ENCODE measurements at places on chromosomes 13 and 19. TPM values are rescaled to one million over a fixed set of nuclear protein-coding genes. Genes with fewer than 3 reads are reported as not detected.

DNA sequence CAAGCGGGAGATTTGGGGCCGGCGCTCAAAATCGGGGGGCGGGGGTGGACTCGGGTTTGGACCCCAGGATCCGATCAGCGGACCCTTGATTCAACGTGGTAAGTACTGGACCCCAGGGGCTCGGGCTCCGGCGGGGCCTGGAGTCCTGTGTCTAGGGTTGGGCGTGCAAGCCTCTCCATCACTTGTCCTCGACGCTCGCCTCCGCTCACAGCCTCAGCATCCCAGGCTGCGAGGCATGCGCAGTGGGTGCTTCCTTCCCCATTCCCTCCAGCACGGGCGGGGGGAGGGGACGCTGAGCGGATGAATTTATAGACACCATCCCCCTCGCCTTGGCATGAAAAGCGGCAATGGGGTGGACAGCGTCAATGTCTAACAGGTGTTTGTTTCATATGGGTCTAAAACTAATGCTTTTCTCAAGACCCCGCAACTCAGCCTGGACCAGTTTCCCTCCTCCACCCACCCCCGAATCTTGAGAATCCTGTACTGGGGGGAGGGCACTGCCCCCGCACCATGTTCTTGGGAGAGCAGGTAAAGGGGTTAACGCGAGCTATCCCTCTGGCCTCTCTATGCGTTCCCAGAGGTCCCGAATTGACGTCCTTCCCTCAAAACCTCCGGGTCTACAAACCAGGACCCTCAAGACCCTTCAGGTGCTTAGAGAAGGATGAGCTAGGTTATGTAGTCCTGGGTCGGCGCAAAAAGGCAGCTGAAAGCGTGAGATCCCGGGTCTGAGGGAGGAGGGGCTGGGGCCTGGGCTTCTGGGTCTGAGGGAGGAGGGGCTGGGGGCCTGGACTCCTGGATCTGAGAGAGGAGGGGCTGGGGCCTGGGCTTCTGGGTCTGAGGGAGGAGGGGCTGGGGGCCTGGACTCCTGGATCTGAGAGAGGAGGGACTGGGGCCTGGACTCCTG, 579 bp downstream of the CPT1C start:
- no peak for DNase-seq

GRCh38 chr19:12465211-12465610, 19.4 kb downstream of the ZNF709 start:
- no peak for DNase-seq

DNA sequence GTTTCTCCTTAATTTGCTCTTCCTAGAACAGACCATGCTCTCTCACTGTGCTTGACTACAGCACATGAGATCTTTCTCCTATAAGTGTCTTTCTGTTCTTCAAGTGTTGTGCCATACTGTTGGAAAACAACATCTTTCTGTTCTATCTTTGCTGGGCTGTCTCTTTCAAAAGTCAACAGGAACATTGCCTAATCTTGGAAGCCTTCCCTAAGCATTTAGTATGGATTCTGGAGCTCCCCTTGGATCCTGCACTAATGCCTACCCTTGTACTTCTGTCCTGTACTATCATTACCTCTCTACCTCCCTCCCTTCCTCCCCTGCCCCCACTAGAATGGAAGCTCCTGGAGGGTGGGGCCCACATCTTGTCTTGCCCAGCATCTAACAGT, 26.8 kb downstream of the STARD13 start:
- no peak for DNase-seq

GRCh38 chr19:45592366-45592765, 7.8 kb upstream of the OPA3 start:
- no peak for DNase-seq

GSX1 gene
- total RNA-seq: not detected

DNA sequence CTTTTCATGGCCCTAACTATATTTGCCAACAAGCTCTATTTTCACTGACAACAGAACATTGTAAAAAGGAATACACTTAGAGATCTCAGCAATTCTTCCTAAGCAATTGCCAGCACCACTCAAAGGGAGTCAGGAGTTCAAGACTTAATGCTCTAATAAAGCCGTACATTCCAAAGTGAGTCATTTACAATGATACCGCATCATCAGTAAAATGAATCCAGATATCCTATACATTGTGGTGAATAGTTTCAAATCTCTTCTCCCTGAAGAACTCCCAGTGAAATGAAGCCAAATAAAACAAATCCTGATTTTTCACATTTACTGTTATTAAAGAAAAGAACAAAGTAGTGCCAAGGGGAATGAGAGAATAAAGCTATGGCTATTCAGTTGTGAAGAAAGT, 2898.7 kb upstream of the PCDH20 start:
- DNase-seq: no peak

DNA sequence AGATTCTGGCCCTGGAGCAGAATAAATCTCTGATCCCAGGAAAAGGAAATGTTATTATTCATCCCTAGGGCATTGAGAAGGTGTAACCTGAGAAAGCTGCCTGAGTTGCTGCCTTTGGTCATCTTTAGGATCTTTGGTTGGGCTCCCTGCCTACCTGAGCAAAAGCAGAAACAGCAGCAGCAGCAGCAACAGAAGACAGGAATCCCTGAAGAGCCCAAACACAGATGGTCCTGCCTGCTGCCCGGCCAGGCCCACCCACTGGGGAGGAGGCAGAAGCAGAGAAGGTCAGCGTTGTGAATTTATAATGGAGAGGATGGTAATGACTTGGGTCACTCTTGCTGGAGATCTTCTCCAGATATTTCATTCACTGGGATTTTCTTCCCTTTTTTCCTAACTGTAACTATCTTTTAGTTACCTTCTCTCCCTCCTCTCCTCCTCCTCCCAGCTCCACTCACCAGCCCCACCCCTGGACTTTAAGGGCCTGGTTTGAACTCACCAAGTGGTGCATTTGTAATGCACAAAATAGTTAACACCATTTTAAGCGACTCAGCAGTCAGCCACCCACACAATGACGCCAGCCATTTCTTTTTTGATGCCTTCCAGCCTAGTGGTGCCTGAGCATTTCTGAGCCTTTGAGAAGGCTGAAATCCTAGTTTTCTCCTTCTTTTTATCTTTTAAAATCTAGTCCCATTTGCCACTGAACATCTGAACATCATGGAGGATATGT, 91.7 kb downstream of the HSPH1 start:
- no peak for DNase-seq

- no peak for DNase-seq
Measured at GRCh38 chr13:38417727-38418126, 68.1 kb downstream of the UFM1 start.

GRCh38 chr13:53907891-53908290, 879.3 kb downstream of the OLFM4 start:
- no peak for DNase-seq

DNA sequence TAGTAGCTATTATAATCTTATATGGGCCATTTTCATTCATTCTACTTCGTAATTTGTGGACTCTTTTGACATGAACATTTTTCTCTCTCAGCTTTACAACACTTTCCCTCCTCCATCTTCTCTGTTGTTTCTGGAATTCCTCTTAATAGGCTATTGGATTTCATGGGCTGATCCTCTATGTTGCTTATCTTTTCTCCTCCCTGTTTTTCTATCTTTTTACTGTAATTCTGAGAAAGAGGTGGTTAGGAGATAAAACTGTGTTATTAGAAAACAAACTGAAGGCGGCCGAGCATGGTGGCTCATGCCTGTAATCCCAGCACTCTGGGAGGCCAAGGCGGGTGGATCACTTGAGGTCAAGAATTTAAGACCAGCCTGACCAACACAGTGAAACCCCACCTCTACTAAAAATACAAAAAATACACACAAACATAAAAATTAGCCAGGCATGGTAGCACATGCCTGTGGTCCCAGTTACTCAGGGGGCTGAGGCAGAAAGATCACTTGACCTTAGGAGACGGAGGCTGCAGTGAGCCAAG, 188.1 kb downstream of the UGGT2 start:
- no peak for DNase-seq

DNA sequence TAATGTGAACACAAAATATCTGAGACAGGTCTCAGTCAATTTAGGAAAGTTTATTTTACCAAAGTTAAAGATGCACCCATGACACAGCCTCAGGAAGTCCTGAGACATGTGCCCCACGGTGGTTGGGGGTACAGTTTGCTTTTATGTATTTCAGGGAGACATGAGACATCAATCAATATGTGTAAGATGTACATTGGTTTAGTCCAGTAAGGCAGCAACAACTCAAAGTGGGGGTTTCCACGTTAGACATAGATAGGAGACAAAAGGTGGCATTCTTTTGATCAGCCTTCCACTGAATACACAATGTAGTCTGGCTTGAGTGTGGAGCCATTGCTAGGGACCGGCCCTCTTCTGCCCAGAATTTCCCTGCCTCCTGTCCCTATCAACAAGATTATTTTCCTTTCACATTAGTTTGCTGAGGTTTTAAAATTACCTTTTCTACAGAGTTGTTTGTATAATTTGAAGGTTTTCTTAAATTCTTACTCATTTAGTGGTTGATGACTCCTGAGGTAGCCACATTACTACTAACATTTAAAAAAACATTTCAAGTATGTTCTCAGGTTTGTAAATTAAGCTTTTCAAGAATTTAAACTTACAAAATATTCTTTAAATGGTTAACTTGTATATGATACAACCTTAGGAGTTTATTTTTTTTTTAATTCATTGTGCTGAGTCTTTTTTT, 33.2 kb downstream of the RNASEH2B start:
- DNase-seq: no peak

- DNase-seq: peak; percentile 98
Measured at GRCh38 chr13:52011632-52012511, at the start of gene ALG11. Gene ALG11 (plus strand): TSS chr13:52012398. CDS start chr13:52012419, 21 bp downstream.

NLRP9 gene
- total RNA-seq: not detected

GRIN2D gene
- 1.2 TPM for total RNA-seq

- DNase-seq: no peak
Measured at GRCh38 chr19:28148554-28148953, 1064.4 kb downstream of the UQCRFS1 start.

DNAAF3 gene
- total RNA-seq: not detected

SLAIN1 gene
- 16.2 TPM for total RNA-seq

DNA sequence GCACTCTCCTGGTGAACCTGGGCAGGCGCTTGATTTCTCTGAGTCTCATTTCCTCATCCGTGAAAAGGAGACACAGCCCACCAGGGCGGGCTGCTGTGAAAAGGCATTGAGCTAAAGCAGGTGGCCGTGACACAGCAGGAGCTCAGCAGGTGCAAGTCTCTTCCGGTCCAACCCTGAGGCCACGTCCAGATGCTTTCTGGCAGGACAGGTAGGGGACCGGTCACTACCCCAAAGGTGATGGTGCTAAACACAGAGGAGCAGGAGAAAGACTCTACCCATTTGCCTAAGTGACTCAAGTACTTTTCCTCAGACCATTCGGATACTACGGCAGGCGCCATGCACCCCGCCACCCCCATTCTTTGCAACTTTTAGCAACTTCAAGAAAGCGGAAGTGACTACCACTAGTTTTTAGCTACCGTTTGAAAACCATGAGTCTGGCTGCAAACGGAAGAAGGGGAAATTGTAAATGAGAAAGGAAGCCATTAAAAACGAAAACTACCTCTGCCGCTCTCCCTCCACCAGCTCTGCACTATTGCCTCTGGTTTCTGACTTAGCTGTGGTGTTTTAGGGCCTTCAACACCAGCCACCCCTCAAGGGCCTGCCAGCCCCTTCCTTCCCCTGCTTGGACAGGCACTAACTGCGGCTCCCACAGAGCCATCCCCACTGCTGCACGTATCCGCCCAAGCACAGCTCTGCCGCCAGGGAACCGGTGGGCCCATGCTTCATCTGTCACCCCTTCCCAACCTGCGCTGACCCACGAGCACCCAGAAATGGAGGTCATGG, 4.8 kb downstream of the PPP6R1 start:
- DNase-seq: peak; percentile 73

DNA sequence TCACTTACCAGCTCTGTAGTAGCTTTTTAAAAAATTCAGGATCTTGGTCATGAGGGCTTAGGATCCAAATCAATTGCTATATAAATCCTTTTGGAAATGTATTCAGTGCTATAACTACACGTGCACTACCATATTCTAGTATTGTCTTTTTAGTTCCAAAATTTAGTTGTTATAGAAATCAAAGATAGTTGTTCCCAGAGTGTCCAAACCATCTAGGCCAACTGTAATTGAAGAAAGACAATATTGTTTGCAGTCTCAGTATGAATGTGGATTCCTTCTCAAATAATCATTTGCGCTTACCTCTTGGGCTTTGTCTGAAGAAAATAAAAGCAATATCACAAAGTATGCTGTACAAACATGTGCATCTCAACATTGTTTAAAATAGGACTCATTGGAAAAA, 184.1 kb upstream of the EDNRB start:
- DNase-seq: no peak

DNA sequence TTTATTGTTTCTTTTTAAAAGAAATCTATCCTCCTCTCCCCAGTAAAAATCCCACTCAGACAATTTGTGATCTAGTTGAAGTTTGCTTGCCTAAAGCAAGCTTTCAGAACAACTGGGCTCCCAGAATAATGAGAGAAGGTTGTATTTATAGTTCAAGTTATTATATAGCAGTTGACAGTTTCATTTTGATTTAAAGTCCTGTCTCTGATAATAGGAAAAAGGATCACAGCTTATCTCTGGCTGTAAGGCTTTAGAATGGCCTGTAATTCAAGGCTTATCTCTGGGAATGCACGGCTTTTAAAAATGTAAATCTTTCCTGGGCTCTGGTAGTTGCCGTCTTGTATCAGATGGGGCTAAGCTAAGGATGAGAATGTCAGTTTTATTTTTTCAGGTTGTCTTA, 123.3 kb upstream of the TMTC4 start:
- DNase-seq: no peak

POU4F1 gene
- 0.04 TPM for total RNA-seq

LYPD5 gene
- total RNA-seq: not detected

GRCh38 chr13:44679597-44679996, 103.5 kb upstream of the TSC22D1 start:
- DNase-seq: no peak

S1PR4 gene
- 27.3 TPM for total RNA-seq

- no peak for DNase-seq
Measured at GRCh38 chr13:80441968-80442367, 101.0 kb upstream of the SPRY2 start.

DNA sequence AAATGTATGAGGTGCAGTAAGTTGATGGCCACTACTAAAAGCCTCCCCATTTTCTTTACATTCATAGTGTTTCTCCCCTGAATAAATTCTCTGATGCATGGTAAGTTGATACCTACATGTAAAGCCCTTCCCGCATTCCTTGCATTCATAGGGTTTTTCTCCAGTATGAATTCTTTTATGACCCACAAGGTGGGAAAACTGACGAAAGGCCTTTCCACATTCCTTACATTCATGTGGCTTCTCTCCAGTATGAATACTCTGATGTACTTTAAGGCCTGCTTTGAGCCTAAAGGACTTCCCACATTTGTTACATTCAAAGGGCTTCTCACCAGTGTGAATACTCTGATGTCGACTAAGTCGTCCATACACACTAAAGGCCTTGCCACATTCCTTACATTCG, 20.5 kb downstream of the ZNF607 start:
- DNase-seq: no peak

DNA sequence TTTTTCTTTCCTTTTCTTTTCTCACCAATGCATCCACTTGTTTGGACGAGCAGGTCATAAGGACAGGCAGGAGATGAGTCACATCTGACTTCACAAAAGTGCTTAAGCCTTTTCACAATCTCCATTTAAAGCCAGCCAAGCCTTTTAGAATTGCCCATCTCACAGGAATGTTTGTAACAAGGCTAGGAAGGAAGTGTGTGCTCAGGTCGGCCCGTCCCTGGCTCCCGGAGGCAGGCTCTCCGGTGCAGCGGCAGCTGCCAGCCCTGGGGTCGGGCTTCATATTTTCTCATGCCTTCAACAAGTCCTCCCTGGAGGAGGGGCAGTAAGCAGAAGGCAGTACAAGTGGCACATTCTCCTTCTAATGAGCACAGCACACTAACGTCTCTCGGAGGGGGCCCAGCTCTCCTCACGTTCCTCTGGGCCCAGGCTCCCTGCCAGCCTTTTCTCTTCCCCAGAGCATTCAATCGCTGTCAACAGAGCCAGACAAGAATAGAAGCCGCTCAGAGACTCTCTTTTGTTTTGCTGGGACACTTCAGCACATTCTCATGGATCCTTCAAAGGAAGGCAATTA, 180.5 kb downstream of the COL4A1 start:
- DNase-seq: no peak

All from activated B cell treated with CpG ODN at 0.5 μM for 24 hours (primary cell).